ENCODE measurements at places on chromosomes 6 and 20.

DNA sequence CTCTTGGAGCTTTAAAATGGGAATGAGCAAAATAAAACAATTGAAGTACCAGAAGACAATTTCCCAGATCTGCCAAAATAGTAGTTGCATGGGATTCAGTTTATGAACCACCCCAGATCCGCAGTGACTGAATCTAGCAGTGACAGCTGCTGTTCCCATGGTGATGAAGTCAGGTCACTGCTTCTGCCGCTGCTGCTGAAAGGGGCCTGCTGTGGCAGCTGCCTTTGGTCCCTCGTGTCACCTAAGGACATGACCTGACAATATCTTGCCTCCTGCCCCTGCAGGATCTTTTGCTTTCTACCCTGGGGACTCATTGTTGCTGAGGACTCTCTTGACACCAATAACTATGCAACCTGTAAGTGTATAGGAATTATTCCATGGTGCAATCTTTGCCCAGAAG, 34.3 kb upstream of the OGFRL1 start:
- no peak for DNase-seq

DNA sequence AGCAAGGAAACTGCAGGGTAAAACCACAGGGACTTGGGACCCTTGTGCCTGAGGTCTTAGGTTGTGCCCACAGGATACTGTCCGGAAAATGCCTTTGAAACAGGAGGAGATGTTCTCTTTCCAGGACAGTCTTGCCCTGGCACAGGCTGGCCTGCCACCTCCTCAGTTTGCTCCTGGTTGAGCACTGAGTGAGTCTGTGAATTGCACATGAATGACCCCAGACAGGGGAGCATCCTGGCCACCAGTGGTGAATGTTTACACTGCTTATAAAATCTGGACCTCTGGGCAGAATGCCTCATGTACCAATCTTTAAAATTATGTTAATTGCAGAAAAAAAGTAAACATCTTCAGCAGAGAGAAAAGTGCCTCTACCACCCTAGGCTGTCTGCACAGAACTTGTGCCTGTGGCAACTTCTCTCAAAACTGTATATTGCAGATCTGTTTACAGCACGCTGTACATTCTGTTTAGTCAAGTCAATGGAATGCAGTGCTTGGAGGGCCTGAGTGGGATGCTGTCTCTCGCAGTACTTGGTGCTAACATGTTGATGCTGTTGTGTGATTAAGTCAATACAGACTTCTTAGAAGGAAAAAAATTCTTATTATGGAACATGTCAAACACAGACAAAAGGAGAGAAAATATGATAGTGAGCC, 242.1 kb downstream of the SOD2 start:
- no peak for DNase-seq

GRCh38 chr6:159756508-159756907, 5.3 kb upstream of the ACAT2 start:
- DNase-seq, result no peak

DNA sequence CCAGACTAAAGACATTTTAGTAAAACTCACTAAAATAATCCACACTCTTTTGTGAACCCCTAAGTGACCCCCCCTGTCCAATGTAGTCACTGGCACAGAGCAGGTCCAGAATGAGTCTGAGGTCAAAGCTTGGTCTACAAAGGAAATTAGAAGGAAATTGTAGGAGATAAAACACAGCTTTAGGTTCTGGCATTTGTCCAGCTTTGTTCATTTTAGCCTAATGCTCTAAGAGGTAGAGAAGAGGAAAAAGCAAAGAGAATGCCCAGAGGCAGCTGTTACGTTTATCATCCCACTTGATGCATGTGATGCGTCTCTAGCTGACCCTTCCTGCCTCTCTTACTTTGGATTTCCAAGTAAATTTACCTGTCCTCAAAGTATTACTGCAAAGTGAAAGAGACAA, 62.5 kb downstream of the CNKSR3 start:
- DNase-seq, result no peak

DNA sequence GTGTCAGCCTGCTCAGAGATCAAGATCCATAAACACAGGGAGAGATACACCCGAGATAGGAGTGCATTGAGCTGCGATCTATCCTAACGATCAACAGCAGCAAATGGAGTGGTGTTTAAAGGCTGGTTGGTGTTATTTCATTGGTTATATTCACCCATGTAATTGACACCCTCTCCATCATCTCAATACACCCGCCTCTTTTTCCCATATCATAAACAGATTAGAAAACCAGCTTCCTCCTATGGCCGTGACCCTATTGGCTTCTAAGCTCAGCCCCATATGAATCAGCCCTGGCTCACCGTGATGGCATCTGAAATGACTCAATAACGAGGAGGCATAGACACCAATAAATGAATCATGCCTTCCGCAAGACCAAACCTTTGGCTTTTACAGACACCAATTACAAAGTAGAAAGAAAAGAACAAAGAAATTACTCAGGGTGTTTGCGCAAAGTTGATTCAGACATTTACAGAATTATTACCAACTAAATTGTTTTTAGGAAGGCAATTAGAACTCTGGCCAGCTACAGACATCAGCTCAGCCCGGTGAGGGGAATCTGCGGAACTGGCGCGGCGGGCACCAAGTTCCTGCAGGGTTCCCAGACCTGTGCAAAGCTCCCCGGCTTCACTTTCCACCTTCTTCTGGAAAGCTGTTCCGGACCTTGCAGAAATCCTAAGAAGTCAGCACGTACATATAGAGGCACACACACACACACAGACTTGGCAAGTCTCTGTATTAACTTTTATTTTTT, 11.5 kb downstream of the PMEPA1 start:
- DNase-seq, result peak; percentile 28

- DNase-seq, result no peak
These were observed 300.3 kb downstream of the NRN1 start for GRCh38 chr6:5706124-5707033.

DNA sequence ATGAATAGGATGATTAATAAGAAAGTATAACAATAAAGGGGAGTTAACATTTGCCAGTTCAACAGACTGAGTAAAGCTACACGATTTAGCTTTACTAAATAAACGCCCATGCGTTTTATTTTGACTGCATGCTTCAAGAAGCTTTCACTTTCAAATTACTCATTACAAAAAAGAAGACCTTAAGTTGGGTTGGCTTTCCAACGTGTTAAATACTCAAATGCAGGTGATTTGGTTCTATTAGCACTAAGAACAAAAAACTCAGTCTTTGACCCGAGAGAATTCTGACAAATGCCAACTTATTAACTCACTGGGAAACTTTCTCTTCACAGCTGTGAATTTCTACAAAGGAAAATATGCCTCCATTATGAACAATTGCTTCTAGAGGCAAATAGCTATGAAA, 24.8 kb downstream of the RNF146 start:
- no peak for DNase-seq

DNA sequence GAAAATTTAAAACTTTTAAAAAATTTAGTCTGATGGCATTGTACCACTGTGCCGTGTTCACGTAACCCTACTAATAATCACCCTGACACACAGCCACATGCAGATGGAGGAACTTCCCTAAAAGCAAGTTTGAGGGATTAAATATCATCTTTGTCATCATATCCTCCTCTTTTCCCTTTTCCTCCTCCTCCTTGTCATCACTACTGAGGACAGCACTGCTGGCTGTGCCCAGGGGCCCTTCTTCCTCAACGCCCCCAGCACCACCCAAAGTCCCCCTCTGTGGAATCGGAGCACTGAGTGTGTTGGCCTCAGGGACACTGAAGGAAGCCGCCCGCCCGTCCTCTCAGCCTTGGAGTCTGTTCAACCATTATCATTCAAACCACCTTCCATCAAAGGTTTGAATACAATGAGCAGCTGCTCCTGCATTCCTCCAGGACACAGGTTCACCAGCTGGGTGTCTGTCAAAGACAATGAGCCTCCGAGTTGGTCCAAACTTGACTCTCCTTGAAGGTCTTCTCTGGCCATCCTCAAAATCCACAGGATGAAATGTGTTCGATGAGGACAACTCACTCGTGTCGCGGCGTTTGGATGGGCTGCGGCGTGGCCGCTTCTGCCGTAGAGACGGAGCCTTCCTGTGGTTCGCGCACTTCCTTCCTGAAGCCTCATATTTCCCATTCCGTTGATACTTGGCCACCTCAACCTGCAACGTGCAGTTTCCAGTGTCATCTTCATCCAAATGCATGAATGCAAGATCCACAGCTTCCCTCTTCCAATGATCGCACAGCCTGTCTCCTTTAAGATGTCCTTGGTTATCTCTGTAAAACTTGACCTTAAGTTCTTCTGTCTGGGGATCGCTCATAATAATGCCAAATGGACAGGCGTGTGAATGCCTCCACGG, 23.3 kb downstream of the NQO2 start:
- no peak for DNase-seq

GRCh38 chr6:34005901-34006531, 139.9 kb downstream of the GRM4 start:
- DNase-seq, result no peak

GRCh38 chr20:362271-363254, 15.7 kb downstream of the NRSN2 start:
- no peak for DNase-seq

DNA sequence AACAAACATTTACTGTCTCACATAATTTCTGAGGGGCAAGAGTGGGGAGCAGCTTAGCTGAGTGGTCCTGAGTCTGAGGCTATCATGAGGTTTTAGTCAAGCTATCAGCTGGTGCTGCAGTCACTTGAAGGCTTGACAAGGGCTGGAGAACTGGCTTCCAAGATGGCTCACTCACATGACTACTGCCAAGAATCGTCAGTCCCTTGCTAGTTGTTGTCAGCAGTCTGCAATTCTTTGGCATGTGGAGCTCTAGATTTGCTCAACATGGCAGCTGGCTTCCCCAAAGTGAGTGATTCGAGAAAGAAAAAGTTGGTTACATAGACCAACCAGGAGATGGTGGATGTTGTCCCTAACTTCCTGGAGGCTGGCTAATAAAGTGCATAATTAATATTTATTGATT, 2.8 kb upstream of the LRRC1 start:
- DNase-seq, result no peak

DNA sequence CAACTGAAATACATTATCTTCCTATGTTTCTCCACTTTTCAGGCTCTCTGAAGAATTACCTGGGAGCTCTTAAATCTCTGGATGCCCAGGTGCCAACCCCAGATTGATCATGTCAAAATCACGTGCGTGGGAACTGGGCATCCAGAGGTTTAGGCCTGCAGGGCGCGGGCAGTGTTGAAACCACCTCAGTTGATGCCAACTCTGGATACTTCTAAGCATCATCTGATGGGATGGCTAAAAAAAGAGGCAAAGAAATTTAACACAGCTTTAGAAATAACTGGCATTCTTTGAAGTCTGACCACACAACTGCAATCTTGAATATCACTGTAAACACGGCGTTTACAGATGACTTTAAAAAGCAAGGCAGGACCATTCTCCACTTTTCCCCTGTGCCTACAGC, 41.9 kb downstream of the PTGIS start:
- DNase-seq, result no peak

- no peak for DNase-seq
These were observed 98.1 kb downstream of the DNAH8 start for GRCh38 chr6:38813041-38813823.

DNA sequence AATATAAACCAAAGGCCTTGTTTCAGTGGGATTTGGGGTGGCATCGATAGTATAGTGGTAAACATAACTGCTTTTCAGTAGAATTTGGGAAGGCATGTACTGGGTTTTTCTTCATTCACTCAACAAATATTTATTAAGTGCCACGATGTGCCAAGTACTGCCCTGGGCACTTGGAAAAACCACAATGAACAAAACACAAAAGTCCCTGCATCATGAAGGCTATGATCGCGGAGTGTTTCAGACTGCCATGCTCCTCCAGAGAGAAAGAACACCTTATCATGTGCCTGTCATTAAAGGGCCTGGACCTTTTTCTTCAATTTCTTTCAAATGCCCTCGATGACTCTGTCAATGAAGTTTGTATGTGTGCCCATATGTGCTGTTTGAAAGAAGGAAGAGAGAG, 59.2 kb upstream of the CEP85L start:
- no peak for DNase-seq

DNA sequence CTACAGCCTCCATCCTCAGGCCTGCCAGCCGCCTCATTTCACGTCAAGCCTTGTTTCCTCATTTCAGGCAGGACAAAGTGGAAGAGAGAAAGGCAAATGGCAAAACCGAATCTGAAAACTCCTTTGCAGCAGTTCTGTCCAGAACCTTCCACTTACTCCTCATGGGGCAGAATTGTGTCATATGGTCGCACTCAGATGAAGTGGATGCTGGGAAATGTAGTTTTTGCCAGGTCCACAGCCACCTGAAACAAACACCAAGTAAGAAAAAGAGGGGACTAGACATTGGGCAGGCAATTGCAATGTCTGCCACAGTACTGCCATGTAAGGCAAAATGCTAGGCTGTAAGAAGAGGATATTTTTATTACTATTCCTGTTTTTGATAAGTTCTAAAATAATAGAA, 44.9 kb downstream of the ISM1 start:
- no peak for DNase-seq

GRCh38 chr6:131924881-131925474, 26.2 kb downstream of the CCN2 start:
- DNase-seq, result no peak

DNA sequence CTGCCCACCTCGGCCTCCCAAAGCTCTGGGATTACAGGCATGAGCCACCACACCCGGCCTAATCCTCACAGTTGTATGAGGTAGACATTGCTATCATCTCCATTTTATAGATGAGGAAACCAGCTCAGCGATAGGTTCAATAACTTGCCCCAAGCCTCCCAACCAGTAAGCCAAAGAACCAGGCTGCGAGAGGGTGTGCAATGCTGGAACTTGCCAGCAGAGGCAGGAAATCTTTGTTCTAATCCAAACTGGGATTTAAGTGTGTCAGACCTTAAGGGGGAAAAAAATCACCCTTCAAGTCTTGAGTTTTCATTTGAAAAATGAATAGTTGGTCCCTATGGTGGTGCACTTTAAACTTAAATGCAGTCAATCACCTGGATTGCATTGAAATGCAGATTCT, 20.1 kb upstream of the RNGTT start:
- DNase-seq, result no peak

GRCh38 chr20:63775096-63775978, 35.8 kb downstream of the SLC2A4RG start:
- no peak for DNase-seq

- DNase-seq, result no peak
These were observed 52.6 kb upstream of the PDE7B start for GRCh38 chr6:135798751-135799515.

- no peak for DNase-seq
These were observed 14.1 kb upstream of the CHMP4B start for GRCh38 chr20:33796907-33797544.

DNA sequence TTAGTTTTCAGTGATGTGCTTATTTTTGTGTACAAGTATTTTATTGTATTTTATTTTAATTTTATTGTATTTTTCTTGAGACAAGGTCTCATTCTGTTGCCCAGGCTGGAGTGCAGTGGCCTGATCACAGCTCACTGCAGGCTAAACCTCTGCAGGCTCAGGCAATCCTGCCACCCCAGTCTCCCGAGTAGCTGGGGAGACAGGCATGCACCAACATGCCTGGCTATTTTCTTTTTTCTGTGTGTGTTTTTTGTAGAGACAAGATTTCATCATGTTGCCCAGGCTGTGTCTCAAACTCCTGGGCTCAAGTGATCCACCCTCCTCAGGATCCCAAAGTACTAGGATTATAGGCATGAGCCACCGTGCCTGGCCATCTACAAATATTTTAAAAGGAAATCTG, 146.3 kb downstream of the MANEA start:
- no peak for DNase-seq

GRCh38 chr20:60006261-60006660, 48.0 kb downstream of the CDH26 start:
- no peak for DNase-seq

Measured in activated CD4-positive, CD25-positive, alpha-beta regulatory T cell (primary cell).